ENCODE measurements at places on chromosomes 7 and 10.
A peak's percentile ranks its signal among the peaks of the same experiment; 100 is the strongest.

DNA sequence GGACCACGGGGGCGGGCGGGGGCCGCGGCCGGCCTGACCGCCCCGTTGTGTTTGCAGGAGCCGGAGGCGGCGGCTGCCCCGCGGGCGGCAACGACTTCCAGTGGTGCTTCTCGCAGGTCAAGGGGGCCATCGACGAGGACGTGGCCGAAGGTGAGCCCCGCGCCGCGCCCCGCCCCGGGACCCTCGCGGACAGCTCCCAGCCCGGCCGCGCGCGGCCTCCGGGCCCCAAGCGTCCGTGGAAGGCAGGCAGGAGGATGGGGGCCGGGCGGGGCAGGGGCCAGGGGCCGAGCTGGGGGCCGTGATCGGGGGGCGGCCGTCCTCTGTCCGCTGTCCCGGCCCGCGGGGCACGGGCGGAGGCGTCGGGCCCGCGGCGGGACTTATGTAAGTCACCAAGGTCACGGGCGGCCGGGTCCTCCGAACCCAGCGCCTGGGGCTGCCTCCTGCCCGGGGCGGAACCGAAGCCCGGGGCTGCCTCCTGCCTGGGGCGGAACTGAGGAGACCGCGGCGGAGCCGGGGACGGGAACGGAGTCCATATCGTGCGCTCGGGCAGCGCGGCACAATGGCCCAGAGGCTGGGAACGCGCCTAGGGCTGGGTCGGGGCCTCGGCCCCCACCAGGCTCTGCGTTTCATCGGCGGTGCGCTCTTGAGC lies 497 bp downstream of the PPP2R2D start:
- DNase-seq = peak; percentile 25

DNA sequence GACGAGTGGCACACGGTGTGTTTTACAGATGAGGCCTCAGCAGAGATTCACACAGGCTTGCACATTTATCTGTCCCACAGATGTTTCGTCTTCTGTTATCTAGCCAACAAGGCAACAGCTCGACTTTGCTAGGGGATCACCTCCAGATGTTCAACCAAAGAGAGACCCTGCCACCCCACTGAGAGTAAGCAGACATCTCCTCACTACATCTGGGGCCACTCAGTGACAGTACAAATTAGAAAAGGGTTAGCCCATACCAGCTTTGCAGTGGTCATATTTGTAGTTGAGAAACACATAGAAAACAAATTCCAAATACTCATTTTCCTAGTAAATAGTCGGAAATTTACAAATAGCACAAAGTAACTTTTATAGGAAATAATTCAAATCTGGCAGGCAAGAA lies 164.2 kb downstream of the HDAC9 start:
- no peak for DNase-seq

DNA sequence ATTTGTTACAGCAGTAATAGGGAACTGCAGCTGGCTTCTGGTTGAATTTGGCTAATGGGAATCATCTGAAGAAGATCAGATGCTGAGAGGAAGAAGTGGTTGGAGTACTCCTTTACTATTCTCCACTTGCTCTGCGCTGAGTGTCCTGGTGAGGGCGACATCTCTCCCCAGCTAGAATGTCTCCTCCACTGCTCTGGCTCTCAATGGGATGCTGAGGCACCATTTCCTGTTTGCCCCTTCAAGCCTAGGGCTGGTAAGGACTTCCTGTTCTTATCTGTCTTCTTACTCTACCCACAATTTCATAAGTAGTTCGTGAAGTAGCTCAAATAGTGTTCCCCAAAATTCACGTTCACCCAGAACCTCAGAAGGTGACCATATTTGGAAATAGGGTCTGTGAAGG lies 43.2 kb upstream of the TES start:
- DNase-seq = no peak

DNA sequence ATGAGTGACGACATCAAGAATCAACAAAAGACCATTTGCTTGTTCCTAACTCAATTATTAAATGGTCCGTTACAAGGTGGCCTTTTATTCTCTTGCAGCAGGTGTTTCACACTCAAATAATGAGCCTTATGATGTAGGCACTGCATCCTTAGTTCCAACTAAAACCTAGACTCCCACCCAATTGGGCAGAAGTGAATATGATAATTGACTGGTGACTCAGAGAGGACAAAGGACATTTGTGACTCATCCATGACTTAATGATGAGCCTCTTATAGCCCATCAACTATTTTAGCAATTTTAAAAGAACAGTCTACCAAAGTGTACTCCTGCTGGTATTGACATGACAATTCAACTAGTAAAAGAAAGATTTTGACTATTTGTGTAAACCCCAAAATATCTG lies 1027.8 kb upstream of the PHF14 start:
- DNase-seq = no peak

DNA sequence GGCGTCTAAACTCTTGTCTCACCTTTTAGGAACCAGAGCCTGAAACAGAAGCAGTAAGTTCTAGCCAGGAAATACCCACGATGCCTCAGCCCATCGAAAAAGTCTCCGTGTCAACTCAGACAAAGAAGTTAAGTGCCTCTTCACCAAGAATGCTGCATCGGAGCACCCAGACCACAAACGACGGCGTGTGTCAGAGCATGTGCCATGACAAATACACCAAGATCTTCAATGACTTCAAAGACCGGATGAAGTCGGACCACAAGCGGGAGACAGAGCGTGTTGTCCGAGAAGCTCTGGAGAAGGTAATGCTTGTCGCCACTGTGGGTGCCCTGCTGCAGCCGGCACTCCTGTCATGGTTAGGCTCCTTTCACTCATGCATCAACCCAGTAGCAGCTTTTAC lies 113.1 kb downstream of the ZMYND11 start:
- no peak for DNase-seq

DNA sequence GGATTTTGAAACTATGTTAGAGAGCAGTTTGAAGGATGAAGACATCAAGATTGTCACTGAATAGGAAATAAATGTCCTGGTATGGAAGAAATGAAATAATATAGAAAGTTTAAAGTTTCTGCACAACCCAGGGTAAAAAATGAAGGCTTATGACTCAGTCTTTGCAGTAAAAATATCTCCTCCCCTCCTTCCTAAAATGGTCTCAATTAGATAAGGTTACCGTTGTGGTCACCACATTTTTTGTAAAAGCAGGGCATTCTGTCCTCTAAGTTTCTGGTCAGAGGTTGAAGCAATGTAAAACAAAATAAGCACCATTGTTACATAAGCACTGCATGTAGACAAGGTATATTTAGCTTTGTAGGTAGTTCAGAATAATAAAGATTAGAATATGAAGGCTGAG lies 403.5 kb downstream of the SUGCT start:
- DNase-seq = no peak

- no peak for DNase-seq
Measured at GRCh38 chr7:84524714-84525694, 330.4 kb upstream of the SEMA3A start.

DNA sequence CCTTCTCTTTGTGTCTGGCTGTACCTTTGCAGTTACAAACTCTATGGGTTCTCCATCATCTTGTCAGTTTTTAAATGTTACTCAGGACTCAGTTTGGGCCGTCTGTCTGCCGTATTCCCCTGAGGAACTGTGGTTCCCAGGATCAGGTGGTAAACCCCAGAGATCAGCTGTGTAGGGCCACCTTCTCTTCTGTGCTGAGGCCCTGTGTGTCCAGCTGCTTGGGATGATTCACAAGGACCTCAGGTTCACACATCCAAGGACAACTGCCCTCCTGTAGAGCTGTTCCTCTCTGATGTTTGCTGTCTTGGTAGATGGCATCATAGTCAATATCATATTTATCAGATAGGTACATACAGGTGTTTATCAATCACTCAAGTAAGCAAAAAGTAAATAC lies 24.5 kb downstream of the CUL1 start:
- DNase-seq = no peak

GRCh38 chr7:124956160-124956559 lies 26.5 kb upstream of the POT1 start:
- no peak for DNase-seq
